ENCODE measurements at places on chromosomes 1 and 21.

DNA sequence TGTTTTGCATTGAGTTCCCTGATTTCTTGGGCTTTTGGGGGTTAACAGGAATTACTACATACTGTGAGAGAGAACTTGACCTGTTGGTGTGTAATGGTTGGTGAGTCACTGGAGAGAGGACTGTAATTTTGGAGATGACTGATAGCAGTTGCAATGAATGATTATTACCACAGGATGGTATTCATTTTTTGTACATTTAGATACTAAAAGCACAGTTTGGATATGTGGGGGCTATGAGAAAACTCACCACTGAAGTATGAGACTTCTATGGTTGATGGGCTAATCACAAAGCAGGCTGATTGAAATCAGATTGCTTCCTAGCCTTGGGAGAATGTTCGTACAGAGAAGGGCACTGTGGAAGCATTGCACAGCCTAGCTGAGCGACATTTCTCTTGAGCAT is 1571.3 kb upstream of the PRMT6 start:
- no peak for DNase-seq

- DNase-seq, result no peak
Observed at GRCh38 chr1:64327119-64327518, 123.7 kb downstream of the UBE2U start.

DNA sequence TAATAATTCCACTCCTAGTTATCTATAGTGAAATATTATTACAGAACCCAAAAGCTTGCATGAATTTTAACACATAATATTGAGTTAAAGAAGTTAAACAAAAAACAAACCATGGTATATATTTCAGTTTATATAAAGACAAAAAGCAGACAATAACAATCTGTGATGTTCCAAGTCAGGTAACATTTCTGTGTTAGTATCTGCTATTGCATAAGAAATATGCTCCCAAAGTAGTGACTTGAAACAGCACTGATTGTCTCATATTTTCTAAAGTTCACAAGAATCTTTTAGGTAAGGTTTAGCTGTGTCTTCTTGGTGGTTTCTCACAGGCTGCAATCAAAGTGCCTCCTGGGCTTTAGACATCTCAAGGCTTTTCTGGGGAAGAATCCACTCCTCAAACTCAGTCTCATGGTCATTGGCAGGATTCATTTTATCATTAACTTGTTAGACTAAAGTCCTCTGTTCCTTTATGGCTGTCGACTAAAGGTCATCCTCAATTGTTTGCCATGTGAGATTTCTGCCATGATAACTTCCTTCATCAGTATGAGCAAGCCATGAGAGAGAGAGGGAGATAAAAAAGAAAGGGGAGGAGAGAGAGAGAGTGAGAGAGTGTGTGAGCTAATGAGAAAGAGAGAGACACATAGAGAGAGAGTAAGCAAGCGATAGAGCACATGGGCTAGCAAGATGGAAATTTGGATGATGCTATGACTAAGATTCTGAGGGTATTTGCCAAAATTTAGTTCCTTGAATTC is 19.9 kb downstream of the GBP1 start:
- no peak for DNase-seq

- DNase-seq, result no peak
Observed at GRCh38 chr1:246153796-246154212, 353.3 kb downstream of the SMYD3 start.

- DNase-seq, result peak; percentile 40
Observed at GRCh38 chr1:11719313-11720032, 16.5 kb upstream of the AGTRAP start.

Data from DMS 273 treated with DMSO at 0.1 percent for 48 hours (cell line).